ENCODE measurements at places on chromosomes 6 and 20.

DNA sequence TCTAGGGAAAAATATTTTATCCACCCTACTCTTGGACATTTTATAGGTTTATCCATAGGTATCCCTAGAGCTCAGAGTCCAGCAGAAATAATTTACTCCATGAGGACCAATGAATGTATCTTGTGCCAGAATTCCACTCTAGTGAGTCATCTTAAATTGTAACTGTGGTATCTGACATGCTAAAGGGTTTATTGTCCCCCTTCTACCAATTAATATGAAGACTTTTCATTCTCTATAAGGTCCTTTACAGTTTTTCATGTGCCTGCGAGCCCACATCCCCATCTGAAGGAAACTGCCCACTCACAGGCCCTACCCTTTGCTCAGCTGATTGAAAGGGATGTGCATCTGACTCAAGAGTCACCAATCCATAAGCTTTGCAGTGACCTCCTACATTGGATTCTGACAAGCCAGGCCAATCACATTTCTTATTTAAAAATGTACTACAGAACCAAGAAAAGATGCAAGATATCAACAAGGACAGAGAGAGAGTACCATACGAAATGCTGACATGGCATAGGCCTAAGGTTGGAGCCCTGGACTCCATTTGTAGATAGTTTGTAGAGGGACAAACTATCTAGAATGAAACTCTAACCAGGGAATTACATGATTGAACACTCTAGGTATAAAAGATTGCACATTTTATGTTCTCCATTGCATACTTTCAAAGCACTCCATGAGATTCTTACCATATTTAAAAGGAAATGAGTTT lies 93.4 kb upstream of the DEFB112 start:
- no peak for DNase-seq

- DNase-seq = no peak
These were observed 98.9 kb downstream of the FYN start for GRCh38 chr6:111774346-111774703.

DNA sequence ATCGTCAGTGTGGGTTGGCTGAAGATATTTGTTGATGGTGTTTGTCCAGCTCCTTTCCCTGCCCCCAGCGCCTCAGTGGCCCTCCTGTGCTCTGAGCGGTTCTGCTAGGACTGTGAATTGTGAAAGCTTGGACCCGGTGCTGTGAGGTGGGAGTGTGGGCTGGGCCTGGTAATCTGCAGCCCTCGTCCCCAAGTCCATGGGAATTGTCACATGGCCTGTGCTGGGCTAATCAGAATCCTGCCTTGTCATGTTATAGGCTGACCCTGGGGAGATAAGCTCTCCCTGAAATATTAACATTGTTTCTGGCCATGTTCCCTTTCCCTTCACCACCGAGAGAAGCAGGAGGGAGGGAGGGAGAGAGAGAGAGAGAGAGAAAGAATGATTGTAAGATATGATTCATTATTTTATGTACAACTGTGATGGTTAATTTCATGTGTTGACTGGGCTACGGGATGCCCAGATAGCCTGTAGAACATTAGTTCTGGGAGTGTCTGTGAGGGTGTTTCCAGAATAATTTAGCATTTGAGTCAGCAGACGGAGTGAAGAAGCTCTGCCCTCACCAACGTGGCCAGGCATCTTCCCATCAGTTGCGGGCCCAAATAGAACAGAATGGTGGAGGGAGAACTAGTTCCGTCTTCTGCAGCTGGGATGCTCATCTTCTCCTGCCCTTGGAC lies 62.4 kb downstream of the TFAP2C start:
- no peak for DNase-seq

DNA sequence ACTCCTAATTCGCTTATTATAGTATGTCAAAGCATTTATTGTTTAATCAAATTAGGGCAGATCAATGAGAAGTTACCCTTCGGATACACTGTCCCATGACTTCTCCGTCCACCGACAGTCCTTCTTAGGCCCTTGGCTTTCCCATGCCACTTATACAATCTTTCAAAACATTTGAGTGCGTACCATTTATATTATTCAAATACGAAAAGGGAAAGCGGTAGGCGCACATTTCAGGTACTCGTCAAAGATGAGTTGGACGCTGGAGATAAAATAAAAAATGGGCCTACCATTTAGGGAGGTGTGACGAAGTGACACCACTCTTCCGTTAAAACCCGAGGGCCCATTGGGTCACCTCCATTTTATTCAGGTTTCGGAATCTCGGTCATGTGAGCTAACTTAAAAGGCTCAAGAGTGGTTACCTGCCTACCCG lies 542 bp upstream of the AFG1L start:
- DNase-seq = no peak

- no peak for DNase-seq
These were observed 12.0 kb downstream of the ZNF217 start for GRCh38 chr20:53581444-53582250.

GRCh38 chr20:24676353-24676977 lies 207.0 kb downstream of the SYNDIG1 start:
- no peak for DNase-seq

DNA sequence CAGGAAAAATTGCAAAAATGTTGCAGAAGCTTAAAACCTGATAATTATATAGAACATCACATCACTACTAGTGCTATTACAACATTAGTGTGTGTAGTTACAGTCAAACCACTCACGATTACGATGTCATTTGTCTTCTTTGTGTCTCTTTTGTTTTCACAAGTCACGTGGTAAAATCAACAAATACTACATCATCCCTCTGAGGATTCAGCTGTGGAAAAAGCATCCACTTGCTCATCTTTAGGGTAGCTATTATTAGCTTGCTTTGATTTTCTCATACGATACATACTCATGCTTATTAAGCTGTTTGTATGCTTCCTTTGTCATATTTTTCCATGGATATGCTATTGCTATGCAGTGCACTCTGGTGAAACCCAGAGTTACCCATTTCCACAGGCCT lies 22.2 kb upstream of the ATXN1 start:
- DNase-seq = no peak

GRCh38 chr6:20427856-20428255 lies 26.2 kb downstream of the E2F3 start:
- DNase-seq = no peak

DNA sequence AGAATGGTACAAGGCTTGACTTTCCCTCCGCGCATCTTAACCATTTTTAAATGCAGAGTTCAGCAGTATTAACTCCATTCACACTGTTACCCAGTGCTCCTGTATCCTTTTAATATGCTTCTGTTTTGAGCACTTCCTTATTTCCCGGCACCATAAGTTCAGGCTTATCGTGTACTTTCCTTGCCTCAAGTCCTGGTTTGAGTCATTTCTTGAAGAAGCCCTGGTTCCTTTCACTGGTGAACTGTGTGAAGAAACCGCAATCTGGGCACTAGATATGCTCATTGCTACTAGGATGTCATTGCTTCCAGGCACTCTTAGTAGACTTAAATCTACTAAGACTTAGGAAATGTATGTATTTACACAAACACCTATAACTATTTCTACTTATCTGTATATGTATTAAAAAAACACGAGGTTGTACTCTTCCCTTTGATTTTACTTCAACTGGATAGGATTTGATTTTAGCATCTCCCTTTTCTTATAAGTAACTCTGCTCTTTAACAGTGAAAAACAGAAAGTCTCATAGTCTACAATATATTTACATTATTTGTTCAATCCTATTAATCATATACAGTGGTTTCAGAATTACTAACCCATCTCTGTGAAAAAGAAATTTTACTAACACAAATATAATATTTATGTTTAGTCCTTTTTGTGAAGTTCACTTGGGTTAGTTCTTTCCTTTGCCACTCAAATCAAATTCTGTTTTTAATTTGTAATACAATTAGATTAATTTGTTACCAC lies 135.5 kb downstream of the CDKAL1 start:
- DNase-seq = no peak

- no peak for DNase-seq
These were observed 131.9 kb downstream of the FYN start for GRCh38 chr6:111741177-111741952.

- peak; percentile 71 for DNase-seq
These were observed 5.8 kb upstream of the PACSIN1 start for GRCh38 chr6:34459899-34460593.

- no peak for DNase-seq
These were observed 10.9 kb downstream of the JAG1 start for GRCh38 chr20:10662661-10663458.

GRCh38 chr20:11457488-11457887 lies 460.2 kb upstream of the BTBD3 start:
- no peak for DNase-seq

DNA sequence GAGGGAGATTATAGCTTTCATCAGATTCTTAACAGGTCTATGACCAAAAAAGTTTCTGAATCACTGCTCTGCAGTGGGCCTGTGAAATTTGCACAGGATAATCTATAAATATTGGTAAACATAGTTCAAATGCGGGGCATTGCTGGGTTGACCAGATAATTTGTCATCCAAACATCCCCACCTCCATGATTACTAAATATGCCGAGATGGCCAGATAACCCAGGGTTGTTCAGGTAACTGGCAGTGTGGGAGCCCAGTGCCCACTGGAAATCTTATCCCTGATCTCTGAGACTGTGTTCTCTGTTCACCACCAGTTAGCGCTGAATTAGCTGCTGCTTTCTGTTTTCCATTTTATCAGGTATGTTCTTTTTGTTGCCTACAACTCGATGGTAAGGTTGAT lies 21.4 kb downstream of the PTK7 start:
- DNase-seq = no peak

DNA sequence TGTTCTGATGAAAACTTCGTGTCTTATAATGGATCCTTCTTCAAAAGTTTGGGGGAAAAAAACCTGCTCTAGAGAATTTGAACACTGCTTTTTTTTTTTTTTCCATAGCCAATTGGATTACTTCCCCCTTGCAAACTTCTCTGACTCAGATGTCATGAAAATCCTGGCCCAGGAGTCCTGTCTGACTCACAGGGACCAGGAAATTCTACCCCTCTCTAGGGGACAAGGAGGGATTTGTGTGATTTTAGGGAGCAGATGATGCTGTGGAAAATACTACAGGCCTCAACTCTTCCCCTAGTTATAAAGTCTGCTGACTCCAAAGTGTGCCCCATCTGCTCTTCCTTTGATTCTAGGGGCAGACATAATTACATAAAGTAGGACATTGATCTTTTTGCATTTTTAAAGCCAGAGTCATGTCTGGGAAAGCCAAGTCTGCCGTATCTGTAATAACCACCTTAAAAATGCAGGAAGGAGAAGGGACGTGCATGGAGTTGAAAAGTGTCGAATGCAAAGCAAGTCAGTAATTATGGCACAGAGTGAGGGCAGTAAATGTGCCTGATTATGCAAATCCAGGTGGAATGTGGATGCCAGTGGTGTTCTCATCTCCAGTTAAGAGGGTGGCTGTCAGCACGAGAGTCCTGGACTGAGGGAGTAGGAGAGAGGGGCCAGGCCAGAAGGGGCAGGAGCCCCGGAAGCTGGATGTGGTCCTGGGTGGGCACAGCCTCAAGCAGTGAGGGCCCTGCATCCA lies 144.3 kb upstream of the SULF2 start:
- no peak for DNase-seq

- no peak for DNase-seq
These were observed 2.0 kb upstream of the STMN3 start for GRCh38 chr20:63655249-63655648.

- DNase-seq = no peak
These were observed 134.2 kb upstream of the HDGFL1 start for GRCh38 chr6:22435151-22435550.

DNA sequence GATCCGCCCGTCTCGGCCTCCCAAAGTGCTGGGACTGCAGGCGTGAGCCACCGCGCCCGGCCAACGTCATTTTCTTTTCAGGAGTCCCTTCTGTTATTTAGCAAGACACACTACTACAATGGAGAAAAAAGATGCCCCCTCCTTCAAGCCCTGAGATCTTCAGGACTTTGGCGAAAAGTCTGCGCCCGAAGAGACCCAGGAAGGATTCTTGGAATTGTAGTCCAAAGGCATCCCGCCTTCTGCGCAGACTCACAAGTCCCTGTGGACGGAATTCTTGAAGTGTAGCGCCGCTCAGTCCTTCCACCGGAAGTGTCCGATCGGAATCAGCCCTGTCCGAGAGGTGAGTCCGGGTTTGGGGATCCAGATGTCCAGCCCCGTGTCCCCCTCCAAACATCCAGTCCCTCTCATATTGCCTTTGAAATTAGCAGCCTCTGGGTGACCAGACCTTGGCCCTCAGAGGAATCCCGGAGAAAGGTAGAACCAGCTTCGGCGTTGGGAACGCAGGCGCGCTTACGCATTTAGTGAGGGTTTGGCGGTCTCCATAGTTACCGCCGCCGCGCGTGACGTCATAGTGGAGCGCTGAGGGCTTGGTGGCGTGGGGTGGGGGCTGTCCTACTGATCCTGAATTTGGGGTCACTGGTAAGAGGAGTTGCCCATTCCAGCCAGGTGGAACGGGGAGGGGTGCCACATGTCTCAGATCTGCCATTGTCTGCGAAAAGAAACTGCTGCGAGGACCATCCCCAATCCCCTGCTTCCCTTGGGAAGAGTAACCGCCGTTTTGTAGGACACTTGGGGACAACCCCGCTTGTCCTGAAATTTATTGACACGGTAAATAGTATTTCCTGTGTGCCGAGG lies 490 bp downstream of the ZNF165 start:
- DNase-seq = peak; percentile 89

DNA sequence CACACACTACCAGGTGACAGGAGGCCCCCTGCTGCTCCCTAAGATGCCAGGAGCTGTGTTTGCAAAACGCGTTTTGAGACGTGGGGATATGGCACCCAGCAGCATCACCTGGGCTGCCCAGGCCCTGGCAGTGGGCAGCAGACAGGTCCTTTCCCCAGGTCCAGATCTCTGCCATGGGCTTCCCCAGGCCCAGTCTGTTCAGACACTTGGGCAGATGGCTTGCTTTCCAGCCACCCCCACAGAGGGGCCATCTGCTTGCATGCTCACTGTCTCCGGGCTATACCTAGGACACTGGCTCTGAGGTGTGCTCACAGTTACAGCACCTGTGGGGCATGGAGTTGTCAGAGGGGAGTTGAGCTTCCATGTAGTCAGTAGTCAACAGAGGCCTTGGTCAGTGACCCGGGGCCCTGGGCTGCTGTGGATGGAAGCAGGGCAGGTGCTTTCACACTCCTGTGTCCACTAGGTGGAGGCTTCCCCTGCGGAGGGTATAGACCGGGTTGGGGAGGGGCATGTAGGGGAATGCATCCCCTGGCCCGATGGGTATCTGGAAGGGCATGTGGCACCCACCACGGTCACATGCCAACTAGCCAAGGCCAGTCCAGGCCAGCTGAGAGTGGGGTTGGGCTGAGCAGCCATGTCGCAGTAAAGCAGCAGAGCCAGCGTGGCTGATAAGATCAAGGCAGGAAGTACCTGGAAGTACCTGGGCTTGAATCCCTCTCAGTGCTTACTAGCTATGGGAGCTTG lies 185.4 kb upstream of the SLC24A3 start:
- no peak for DNase-seq

Measured in CD4-positive, alpha-beta T cell treated with Interferon alpha-2 for 1 hour (primary cell).